ENCODE measurements at places on chromosomes 1 and 21.

GRCh38 chr1:61092642-61093041, 10.3 kb downstream of the NFIA start:
- DNase-seq = no peak

DNA sequence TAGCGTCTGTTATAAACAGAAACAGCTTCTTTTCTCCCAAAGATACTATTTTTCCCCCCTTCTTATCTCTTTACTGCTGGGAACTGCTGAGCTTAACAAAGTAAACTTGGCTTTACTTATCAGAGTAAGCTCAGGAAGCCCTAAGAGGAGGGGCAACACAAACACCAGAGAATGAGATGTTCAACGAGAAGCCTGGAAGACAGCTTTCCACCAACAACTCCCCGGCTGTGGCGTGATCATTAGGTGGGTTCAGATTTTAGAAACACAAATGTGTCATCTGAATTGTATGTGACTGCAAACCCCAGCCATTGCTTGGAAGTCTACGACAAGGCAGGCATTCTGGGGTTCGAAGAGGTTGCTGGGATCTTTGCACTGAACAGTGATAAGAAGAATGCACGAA, 181.2 kb upstream of the ESRRG start:
- DNase-seq = no peak

DNA sequence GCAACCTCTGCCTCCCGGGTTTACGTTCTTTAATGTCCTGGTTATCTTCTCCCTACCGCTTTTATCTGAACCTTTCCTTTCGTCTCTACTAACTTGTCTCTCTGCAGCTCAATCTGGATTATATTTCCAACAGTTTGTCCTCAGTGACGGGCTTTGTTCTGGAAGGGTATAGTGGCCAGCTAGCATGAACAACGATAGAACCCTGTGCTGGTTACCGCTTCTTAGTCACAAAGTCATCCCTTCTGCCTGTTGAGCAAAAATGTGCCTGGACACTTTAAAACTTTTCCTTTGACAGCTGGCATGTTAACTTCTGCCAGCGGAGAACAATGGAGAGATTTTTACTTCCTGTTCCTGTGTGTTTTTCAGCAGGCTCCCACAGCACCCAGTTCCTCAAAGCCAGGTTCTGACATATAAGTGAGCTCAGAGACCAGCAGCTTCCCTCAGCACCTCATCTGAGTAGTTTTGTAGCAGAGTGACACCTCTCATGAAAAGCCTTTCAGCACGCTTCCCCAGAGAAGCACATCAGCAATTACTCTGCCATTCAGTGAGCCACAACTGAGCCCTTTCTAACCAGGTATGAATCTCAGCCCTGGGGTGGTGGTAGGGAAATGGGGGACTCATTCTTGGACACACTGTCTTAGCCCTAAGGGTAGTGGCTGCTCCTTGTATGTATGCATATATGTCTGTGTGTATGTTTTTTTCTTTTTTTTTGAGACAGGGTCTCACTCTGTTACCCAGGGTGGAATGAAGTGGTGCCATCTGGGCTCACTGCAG, 23.6 kb upstream of the CCDC17 start:
- DNase-seq = peak; percentile 55

DNA sequence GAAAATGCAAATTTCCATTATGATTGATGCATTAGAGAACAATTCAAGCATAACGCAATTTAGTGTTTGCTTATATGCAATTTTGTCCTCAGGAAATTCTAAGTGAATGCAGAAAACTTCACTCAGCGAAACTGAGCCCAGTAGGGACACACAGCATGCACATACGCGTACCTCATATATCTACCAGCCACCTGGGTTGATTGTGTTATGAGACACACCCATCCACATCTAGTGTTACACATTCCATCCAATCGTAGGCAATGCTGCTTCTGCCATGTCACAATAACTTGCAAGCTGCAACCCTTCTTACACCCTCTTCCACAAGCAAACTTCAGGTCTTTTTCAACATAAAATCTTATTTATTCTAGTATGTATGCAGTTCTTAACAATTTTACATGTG, 312.9 kb downstream of the HHAT start:
- no peak for DNase-seq

- no peak for DNase-seq
These were observed 9.6 kb upstream of the PIGK start for GRCh38 chr1:77228836-77229235.

- no peak for DNase-seq
These were observed 44.1 kb downstream of the ASH1L start for GRCh38 chr1:155518484-155518883.

- no peak for DNase-seq
These were observed 102.5 kb upstream of the PTGFR start for GRCh38 chr1:78388275-78388674.

DNA sequence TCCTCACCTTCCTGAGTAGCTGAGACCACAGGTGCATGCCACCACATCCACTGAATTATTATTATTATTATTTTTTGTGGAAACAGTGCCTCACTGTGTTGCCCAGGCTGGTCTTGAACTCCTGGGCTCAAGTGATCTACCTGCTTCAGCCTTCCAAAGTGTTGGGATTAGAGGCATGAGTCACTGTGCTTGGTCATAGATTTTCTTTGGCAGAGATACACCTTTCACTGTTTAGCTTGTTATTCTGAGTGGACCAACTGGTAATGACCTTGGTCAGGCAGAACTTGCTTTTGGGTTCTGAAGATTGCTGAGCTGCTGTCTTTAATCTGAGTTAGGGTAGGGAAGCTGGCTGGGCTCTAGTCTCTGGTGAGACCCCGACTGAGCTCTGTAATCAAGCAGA, 66.8 kb downstream of the DNAH14 start:
- DNase-seq = no peak

GRCh38 chr1:168220470-168220871, 5.3 kb upstream of the SFT2D2 start:
- DNase-seq = peak; percentile 38

DNA sequence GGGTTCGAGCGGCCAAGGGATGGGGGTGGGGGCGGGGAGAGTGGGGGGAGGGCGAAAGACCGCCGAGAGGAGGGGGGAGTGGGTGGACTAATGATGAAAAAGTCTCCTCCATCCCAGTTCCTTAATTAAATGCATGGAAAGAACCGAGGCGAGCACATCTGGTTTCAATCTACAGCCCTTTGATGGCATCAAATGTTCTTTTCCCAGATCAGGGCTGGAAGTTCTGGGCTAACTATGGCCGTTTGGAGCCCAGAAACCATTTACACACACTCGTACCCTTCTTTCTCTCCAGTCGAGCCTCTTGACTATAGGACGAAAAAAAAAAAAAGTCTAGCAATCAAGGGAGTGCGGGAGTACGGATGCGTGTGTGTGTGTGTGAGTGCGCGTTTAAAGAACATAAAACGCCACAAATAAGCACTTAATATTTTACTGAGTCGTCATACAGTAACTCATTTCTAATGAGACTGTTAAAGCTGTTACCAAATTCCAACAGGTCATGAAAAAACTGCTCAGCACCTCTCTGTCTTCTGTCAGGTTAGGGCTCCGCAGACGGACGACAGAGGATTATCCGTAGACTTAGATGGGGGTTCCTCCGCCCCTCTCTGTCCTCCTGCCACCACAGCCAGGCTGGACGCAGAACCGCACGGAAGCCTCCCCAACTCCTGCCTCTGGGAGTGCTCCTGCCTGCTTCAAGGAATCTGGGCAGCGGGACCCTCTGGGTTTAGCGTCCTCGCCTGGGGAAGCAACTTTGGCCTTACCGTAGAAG, 2.1 kb upstream of the PRRX1 start:
- no peak for DNase-seq

DNA sequence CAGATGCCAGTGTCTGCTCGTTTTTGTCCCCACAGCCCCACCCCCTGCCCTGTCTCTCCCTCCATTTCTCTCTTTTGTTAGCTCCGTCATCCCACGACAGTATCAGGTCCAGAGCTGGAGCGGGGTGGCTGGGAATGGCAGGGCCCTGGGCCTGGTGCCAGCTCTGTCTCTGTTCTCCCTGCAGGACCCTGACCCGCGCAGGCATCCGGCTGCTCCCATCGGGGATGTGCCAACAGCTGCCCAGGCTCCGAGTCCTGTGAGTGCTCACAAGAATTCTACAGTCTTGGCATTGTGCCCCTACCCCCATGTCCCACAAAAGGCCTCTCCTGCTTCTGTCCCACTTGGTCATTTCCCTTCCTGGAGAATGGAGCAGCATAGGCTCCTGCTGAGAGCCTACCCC, 37.4 kb downstream of the UBE2T start:
- no peak for DNase-seq

DNA sequence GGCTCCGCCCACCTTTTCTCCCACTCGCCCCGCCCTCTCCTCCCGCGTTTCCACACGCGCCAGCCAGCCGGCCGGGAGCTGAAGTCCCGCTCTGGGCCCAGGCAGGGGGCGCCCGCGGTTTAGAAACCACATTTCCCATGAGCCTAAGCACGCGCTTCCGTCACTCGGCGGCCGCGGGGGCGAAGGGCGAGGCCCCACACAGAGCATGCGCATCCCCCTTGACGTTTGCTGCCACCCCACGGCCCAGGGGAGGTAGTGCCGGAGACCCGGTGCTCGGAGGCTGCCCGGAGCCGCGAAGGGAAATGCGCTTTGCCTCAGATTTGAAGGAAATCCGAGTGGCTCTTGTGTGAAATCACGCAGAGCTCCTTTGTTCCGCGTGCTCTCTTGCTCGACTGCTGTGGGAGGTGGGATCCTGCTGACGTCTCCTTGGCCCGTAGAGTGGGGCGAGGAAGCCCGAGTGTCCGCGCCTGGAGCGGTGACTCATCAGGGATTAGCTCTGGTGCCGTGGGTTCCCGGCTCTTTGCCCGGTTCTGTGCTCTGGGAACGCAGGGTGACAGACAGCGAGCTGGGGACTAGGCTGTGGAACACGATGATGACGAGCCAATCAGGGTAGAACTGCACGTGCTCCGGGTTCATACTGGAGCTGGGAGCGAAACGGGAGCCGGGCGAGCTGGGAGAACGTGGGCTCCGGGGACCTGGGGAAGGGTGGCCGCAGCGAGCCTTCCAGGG, 406 bp upstream of the B3GALNT2 start:
- peak; percentile 99 for DNase-seq

DNA sequence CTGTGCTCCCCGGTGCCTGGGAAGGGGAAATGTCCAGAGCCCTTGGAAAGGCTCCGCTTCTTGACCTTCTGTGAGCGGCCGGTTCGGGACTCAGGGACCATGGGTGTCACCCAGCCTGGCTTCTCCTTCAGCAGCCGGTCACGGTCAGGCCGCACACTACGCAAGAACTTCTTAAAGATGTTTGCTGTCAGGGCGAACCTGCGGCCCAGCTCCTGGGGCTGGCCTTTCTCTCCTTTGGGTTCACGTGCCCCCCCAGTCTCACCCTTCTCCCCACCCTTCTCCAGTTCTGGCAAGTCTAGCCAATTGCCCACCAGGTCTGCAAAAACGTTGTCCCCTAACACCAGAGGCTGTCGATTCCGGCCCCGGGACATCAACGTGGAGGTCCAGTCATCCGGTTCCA, 12.1 kb downstream of the INKA2 start:
- no peak for DNase-seq

- DNase-seq = no peak
These were observed 27.0 kb upstream of the SARS1 start for GRCh38 chr1:109186733-109187086.

DNA sequence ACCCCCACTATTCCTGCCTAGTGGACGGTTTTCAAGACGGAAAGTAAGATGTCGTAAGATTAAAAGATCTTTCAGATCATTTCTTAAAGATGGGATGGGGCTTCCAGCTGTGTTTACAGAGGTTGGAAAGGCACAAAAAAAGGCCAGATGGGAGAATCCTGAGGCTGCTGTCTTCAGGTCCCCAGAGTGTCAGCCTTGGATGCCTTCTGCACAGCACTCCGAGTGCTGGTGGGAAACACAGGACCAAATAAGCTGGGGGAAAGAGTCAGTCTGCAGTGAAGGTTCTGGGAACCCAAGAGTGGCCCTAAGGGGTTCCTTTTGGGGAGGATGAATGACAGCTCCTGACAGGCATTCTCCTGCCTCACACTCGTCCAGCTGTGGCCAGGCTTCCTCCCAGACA, 96.5 kb downstream of the COLGALT2 start:
- no peak for DNase-seq

- DNase-seq = peak; percentile 3
These were observed 114.2 kb upstream of the ATP1A1 start for GRCh38 chr1:116258668-116259419.

DNA sequence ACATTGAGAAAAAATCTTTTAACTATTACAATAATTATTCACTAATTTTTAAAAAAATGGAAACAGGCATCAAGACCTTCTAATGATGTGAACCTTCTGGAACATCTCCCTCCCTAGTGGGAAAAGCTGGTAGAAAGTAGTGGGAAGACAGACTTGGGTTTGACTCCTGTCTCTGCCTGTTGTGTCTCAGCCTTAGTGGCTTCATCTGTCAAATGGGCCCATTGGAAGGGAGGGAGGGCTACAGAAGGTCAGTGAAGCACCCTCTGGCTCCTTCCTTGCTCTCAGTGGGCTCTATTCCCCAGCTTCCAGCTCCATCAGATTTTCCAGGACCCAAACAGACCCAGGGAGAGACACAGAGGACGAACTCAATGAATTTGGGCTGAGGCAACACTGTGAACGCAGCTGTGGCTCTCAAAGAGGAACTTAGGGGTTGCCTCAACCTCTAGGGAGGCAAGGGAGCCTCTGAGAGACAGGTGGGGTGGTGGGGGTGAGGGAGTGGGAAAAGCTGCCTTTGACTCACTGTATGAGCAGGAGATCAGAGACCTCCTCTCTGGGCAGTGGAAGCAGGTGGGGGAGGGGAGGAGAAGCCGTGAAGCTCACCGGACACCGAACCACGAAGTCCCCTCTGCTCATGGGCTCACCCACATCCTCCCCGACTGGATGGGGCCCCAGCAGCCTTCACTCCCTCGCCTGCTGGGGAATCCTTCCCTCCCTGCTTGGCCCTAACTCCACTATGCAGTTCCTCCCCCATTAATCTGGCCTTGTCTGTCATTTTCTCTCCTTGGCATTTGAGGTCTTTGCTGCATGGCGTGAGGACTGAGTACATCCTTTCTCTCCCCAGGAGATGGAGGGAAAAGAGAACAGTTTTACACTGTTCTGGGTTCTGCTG, 4.5 kb downstream of the CNR2 start:
- DNase-seq = peak; percentile 97

DNA sequence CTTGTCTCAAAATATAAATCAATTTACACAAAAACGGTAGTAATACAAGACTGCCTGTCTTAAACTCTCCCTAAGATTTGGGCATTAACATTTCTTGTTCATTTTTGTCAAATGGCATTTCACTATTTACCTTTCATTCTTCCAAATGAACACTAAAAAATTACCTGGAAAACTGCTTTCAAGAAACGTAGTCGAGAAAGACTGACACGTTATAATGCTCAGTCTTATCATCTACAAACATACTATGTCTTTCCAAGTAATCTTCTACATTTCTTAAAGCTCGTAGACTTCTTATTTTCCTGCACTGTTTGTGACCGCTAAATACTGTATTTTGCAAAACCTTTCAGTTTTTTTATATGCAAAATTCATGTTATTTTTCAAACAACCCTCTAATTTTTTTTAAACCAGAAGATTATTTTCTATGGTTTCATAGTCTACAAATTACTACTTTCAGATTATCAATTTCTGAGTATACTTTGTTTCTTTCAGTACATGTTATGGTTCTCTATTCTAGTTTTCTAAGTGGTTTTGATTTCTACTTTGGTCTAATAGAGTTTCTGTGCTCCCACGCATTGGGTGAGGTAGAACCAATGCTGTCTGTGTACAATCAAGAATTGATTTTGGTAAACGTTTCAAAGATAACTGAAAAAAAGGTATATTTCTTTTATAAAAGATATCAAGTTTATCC, 336.4 kb downstream of the SMYD3 start:
- DNase-seq = no peak

GRCh38 chr1:86067626-86068025, 88.9 kb downstream of the COL24A1 start:
- DNase-seq = no peak

- no peak for DNase-seq
These were observed 77.3 kb downstream of the UBIAD1 start for GRCh38 chr1:11350265-11350664.

GRCh38 chr21:31476263-31477022, 132.4 kb upstream of the TIAM1 start:
- DNase-seq = no peak
